ENCODE measurements at places on chromosomes 6 and 20.

- no peak for DNase-seq
Measured at GRCh38 chr6:87905101-87905641, 142.5 kb upstream of the SPACA1 start.

GRCh38 chr6:166032366-166033200 is 135.1 kb downstream of the TBXT start:
- DNase-seq: no peak

- no peak for DNase-seq
Measured at GRCh38 chr20:50857348-50857747, 62.5 kb downstream of the BCAS4 start.

DNA sequence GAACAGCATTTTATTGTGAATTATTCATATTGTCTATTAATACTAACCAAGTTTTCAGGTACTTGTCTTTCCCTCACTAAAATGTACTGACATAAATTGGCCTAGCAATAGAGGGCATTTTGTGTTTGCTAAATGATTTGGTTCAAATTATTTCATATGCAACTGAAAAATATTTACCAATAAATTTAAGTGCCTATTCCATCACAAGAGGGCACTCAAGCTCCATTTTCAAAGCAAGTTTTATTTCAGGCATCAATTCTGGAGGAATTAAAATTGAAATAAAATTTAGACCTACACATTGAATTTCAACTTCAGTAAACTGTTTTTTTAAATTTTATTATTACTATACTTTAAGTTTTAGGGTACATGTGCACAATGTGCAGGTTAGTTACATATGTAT is 114.3 kb upstream of the SYNCRIP start:
- no peak for DNase-seq

GRCh38 chr6:50840811-50841192 is 22.1 kb downstream of the TFAP2B start:
- no peak for DNase-seq

DNA sequence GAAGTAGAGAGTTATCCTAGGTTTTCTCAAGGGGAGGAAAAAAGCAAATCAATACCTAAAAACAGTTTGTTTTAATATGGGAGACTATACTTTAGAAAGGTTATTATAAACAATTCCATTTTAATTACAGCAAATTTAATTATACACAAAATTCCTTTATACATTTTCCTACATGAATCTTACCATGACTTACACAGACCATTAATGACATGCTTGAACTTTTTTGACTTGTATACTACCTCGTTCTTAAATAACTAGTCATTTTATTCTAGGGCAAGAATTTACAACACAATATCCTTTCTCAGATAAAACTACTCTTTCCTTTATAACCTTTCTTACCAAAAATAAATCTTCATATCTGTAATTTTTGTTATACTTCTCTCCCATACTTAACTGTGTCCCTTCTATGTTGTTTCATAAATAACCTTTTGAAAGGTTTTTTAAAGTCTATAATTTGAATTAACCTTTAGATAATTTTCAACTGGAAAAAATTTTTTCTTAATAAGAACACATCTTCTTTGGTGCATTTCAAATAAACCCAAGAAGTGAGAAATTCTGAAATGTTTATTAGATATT is 729.4 kb downstream of the TENT5A start:
- no peak for DNase-seq

DNA sequence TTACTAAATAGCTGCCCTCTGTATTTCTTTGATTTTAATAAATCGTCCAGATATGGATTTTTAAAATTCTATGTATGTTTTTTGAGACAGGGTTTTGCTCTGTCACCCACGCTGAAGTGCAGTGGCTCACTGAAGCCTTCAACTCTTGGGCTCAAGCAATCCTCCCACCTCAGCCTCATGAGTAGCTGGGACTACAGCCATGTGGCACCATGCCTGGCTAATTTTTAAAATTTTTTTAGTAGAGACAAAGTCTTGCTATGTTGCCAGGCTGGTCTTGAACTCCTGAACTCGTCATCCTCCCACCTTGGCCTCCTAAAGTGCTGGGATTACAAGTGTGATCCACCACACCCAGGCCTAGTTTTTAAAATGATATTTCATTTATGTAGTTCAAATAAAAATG is 47.4 kb upstream of the DDR1 start:
- no peak for DNase-seq

GRCh38 chr20:24576447-24576846 is 107.0 kb downstream of the SYNDIG1 start:
- DNase-seq: no peak

GRCh38 chr20:9755301-9755700 is 83.6 kb downstream of the PAK5 start:
- no peak for DNase-seq

DNA sequence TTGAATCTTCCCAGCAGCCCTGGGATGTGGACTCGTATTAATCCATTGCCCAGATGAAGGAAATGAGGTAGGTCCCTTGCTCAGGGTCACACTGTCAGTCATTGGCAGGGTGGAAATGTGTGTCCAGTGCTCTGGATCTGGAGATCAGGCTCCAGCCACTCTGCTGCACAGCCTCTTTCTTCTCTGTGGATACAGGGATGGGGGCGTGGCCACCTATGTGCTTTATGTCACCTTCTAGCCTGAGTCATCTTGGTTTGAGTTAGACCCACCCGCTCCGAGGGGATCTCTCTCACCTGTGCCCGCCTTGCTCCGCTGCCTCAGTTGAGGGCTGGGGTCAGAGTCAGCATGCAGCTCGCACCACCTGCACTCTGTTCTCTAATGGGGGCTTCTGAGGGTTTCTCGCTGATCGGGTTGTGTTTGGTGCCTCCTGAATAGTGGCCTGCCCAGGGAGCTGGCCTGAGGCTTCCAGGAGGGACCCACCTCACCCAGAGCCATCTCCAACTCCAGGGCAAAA is 80.0 kb downstream of the TCP11 start:
- DNase-seq: no peak

- no peak for DNase-seq
Measured at GRCh38 chr6:166046226-166046625, 121.4 kb downstream of the TBXT start.

- DNase-seq: no peak
Measured at GRCh38 chr6:56686429-56686828, 43.7 kb upstream of the DST start.

- no peak for DNase-seq
Measured at GRCh38 chr6:110255211-110255750, 75.1 kb downstream of the CDC40 start.

GRCh38 chr6:111602481-111603011 is 3.1 kb downstream of the TRAF3IP2 start:
- DNase-seq: no peak

DNA sequence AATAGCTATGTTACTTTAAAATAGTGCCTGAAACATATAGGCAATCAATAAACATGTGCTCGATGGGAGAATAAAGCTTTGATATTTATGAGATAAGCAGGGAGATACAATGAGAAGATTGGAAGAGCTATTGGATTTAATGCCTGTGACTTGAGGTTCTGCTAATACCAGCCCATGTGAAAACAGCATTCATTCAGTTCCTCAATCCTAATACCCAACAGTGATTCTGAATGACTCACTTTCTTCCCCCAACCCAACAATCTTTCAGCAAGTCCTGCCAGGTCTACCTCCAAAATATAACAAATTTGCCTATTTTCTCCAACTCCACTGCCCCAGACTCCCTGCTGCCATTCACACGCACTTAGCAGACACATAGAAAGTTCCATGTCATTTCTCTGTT is 26.6 kb upstream of the KLHL31 start:
- no peak for DNase-seq

GRCh38 chr20:41379551-41379950 is 12.9 kb upstream of the EMILIN3 start:
- no peak for DNase-seq

DNA sequence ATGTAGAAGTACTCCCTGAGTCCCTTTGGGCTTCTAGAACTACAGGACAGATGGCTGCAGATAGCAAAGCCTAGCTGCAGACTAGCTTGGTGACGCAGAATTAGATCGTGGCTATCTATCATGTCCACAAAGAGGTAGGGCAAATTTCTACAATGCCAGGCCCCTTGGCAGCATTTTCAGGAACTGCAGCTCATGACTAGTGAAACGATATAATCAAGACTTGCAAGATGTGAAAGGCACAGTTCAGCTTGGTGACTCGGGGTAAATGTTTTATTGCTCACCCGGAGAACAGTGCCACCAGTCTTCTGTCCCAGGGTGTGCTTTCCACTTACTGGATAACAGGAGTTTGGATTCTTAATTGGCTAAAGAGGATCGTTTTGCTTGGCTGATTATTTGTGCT is 108.7 kb upstream of the LY86 start:
- DNase-seq: no peak

DNA sequence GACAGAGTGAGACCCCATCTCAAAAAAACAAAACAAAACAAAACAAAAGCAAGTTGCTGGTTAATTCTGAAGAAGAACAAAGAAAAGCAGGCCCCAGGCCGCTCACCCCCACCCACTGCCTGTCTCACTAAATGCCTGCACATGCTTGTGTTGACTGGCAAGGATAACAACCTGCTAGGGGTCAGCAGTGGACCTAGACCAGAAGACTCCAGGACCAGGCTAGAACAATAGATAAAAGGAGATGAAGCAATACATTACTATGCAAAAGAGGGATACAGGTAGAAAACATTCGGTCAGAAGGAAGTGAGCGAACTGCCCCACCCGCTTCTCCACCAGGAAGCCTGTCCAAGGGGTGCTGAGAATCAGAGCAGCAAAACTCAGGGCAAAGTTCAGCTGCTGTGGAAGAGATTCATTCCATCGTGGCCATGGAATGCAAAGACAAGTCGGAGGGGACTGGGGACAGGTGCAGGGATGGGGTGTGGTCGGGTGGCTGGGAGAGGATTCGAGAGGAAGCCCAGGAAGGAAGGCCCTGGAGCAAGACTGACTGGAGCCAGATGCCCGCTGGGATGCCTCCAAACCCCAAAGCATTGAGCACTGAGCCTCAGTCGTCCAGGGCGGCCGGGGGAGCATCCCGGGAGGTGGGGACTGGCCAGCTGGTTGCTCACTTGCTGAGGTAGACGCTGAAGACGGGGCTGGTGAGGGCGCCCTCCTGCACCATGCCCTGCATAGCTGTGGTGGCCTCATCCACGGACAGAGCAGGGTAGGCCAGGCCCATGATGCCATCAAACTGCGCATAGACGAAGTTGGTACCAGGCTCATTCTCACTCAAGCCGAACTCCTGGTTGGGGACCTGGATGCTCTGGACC is 5.3 kb downstream of the PGC start:
- DNase-seq: no peak

- DNase-seq: no peak
Measured at GRCh38 chr6:113837170-113837569, 20.0 kb upstream of the MARCKS start.

DNA sequence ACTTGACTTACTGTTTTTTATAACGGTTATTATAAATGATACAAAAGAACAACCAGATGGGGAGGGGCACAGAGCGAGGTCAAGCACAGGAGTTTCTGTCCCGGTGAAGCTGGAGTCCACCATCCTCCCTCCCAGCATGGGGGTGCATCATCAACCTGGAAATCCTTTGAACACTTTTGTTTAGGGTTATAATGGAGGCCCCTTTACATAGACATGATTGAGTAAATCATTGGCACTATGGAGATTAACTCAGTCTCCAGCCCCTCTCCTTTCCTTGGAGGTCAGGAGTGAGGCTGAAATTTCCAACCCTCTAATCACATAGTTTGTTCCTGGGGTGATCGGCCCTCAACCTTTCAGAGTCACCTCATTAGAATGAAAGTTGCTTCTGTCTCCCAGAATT is 71.8 kb upstream of the ANKEF1 start:
- no peak for DNase-seq

GRCh38 chr6:36720251-36721141 is 22.9 kb downstream of the RAB44 start:
- no peak for DNase-seq
